ENCODE measurements at places on chromosomes 4 and X. TPM values are rescaled to one million over a fixed set of nuclear protein-coding genes. Genes with fewer than 3 reads are reported as not detected.

DNA sequence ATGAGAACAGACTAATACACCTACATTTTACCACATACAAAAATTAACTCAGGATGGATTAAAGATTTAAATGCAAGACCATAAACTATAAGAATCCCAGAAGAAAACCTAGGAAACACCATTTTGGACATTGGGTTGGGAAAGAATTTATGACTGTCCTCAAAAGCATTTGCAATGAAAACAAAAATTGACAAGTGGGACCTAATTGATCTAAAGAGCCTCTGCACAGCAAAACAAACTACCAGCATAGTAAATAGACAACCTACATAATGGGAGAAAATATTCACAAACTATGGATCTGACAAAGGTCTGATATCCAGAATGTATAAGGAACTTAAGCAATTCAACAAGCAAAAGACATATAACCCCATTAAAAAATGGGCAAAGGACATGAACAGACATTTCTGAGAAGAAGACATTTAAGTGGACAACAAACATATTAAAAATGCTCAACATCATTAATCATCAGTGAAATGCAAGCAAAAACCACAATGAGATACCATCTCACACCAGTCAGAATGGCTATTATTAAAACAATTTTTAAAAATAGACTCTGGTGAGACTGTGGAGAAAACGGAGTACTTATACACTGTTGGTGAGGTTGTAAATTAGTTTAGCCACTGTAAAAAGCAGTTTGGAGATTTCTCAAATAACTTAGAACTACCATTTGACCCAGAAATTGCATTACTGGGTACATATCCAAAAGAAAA is 221.7 kb upstream of the DIPK2B start:
- H3K27me3 ChIP-seq: no peaks in the 10 kb centered on the region
- H3K4me3 ChIP-seq: no peak overlapping the region
- DNase-seq: no peak
- H3K27ac ChIP-seq: no peak overlapping the region

DNA sequence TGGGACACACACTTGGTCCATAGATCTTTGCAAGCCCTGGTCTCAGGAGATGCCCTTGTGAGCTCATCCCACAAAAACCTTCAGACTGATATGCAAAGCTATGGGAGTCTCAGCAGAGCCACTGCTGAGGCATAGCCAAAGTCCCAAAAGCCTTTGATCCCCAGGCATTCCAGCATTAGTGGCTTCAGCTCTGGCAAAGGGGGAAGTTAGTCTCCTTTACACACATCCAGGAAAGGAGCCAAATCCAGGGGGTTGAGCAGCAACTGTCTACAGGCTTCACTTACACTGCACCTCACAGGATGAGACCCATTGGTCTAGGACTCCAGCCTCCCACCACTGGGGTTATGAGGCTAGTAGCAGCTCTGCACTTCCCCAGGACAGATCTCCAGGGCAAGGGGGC is 14.0 kb downstream of the PF4 start:
- no peak overlapping the region for H3K4me3 ChIP-seq
- H3K27ac ChIP-seq: no peak overlapping the region
- no peaks in the 10 kb centered on the region for H3K4me1 ChIP-seq
- H3K36me3 ChIP-seq: no peaks in the 10 kb centered on the region

DNA sequence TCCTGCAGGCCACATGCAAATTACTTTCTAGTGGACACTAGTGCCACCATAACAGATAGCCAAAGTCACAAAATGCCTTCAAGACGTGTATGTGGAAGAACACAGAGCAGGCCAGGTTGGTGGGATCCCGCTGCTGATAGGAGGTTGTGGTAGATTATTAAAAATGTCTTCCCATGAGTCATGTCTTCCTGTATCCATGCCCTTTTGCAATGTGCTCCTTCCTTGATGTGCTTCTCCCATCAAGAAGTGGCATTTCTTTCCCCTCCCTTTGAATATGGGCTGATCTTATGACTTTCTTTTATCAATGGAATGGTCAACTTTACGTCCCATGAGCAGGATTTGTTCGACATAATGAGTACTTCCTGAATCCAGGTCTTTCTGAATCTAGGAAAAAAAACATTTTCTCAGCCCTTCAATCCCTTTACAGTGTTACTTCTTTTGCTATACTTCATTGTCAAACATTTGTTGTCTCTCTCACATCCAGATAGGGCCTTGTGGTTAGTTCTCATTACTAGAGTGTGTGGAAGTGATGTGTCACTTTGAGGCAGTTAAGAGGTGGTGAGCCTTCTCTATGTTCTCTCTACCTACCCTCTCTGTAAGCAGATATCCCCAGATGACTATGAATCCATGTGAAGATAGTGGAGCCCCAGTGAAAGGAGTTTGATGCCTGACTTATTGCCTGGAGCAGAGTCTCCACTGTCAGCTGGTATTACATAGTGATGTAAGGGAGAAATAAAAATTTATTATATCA is 519.2 kb upstream of the DIPK2B start:
- no peak overlapping the region for H3K4me3 ChIP-seq
- DNase-seq: no peak
- H3K4me1 ChIP-seq: no peaks in the 10 kb centered on the region
- H3K36me3 ChIP-seq: no peaks in the 10 kb centered on the region
- no peak overlapping the region for H3K27ac ChIP-seq

DNA sequence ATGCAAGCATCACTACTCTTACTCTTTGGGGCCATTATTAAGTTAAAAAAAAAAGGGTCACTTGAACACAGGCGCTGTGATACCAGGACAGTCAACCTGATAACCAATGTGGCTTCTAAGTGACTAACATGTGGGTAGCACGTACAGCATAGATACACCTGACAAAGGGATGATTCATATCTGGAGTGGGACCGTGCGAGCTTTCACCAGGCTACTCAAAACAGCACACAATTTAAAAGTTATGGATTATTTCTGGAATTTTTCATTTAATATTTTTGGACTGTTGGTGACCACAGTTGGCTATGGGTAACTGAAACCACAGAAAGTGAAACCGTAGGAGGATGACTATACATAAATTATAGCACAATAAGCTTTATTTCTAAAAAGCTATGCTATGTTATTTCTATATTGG is 113.8 kb upstream of the STIM2 start:
- DNase-seq: no peak
- H3K27me3 ChIP-seq: no peaks in the 10 kb centered on the region
- no peaks in the 10 kb centered on the region for H3K36me3 ChIP-seq
- H3K27ac ChIP-seq: no peak overlapping the region
- H3K4me1 ChIP-seq: no peaks in the 10 kb centered on the region

DNA sequence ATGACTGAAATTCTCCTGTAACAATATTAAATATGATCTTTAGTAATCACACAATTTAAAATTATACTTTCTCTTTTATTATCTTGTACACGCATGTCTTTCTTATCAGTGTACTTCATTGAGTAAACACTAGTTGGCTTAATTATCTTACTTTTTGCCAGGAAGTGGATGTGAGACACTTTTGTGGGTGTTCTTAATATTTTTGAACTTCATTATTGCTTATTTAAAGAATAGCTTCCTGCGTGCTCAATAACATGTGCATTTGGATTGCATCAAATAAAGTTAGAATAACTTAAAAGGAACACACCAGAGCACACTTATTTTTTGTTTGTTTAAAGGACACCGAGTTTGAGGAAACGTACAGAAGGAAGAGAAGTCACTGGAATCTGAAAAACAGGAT is 128.5 kb upstream of the VEGFC start:
- no peak overlapping the region for H3K27ac ChIP-seq
- H3K27me3 ChIP-seq: no peaks in the 10 kb centered on the region
- H3K36me3 ChIP-seq: no peaks in the 10 kb centered on the region
- no peak overlapping the region for H3K4me3 ChIP-seq

GRCh38 chr4:95000076-95000648 is 242.4 kb downstream of the BMPR1B start:
- H3K4me1 ChIP-seq: peaks cover 4% of the 10 kb centered on the region
- H3K27me3 ChIP-seq: no peaks in the 10 kb centered on the region
- H3K27ac ChIP-seq: no peak overlapping the region
- no peak overlapping the region for H3K4me3 ChIP-seq
- DNase-seq: no peak
- H3K36me3 ChIP-seq: no peaks in the 10 kb centered on the region

GRCh38 chrX:78493180-78493579 is 165.8 kb upstream of the CYSLTR1 start:
- H3K4me3 ChIP-seq: no peak overlapping the region
- no peaks in the 10 kb centered on the region for H3K36me3 ChIP-seq
- no peaks in the 10 kb centered on the region for H3K4me1 ChIP-seq

- no peak overlapping the region for H3K27ac ChIP-seq
- no peaks in the 10 kb centered on the region for H3K27me3 ChIP-seq
- H3K36me3 ChIP-seq: no peaks in the 10 kb centered on the region
- no peaks in the 10 kb centered on the region for H3K4me1 ChIP-seq
- DNase-seq: peak; percentile 25
These were observed 47.9 kb downstream of the CXCL1 start for GRCh38 chr4:73917081-73917501.

- H3K27ac ChIP-seq: peak within 1 kb of the TSS; percentile 80
- H3K27me3 ChIP-seq: no peaks in the 10 kb centered on the region
- peak; percentile 74 for DNase-seq
These were observed at the start of gene PLXNA3 for GRCh38 chrX:154458116-154458953. Gene PLXNA3, plus strand, starts transcription at chrX:154458281. Its CDS starts 1,903 bp downstream, at chrX:154460184.

DNA sequence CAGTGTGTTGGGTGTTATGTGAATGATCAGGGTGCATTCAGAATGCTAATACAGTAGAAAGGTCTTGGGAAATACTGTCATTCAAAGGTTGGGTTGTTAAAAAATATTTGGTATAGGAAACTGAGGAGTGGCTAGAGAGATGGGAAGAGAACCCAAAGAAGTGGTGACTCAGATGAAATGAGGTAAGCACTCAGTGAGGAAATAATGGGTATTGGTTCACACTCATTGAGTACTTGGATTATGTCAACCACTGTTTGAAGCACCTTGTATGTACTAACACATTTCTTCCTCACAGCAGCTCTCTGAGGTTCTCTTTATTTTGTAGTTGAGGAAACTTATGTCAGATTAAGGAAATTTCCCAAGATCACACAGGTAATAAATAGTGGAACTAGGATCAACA is 40.8 kb upstream of the NUDT6 start:
- no peak overlapping the region for H3K4me3 ChIP-seq
- H3K36me3 ChIP-seq: no peaks in the 10 kb centered on the region
- no peak for DNase-seq
- H3K27ac ChIP-seq: no peak overlapping the region
- H3K4me1 ChIP-seq: peaks cover 9% of the 10 kb centered on the region

SMIM10 gene
- 3.2 TPM for total RNA-seq

GRCh38 chr4:15718959-15719358 is 16.1 kb downstream of the BST1 start:
- peaks cover 10% of the 10 kb centered on the region for H3K4me1 ChIP-seq
- H3K27me3 ChIP-seq: no peaks in the 10 kb centered on the region
- H3K27ac ChIP-seq: no peak overlapping the region
- no peak for DNase-seq
- no peak overlapping the region for H3K4me3 ChIP-seq

- no peaks in the 10 kb centered on the region for H3K36me3 ChIP-seq
- H3K4me1 ChIP-seq: peaks cover 12% of the 10 kb centered on the region
- no peak overlapping the region for H3K27ac ChIP-seq
- DNase-seq: no peak
- H3K4me3 ChIP-seq: no peak overlapping the region
These were observed 10.2 kb upstream of the SUPT20HL1 start for GRCh38 chrX:24350217-24350616.

- H3K27me3 ChIP-seq: no peaks in the 10 kb centered on the region
- no peak overlapping the region for H3K4me3 ChIP-seq
These were observed 54.5 kb upstream of the WDR1 start for GRCh38 chr4:10171055-10171454.

DNA sequence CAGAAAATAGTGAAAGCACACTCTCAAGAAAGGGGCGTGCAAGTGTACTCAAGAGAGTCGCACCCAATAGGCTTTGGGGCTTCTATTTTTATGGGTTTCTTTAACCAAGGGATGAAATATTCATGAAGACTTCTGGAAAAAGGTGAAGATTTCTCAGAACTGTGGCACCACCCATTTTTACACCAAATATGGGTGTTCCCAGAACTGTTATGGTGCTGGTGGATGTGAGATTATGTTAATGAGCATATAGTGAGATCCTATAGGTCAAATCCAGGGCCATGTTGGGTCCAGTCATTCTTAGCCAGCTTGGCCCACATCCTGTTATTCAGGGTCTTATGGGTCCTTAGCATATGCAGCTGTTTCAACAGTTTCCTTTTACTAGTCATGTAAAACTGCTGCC is 61.0 kb upstream of the SMIM10 start:
- DNase-seq: no peak
- H3K27ac ChIP-seq: no peak overlapping the region
- H3K4me1 ChIP-seq: no peaks in the 10 kb centered on the region
- no peaks in the 10 kb centered on the region for H3K36me3 ChIP-seq
- H3K4me3 ChIP-seq: no peak overlapping the region

FAM3A gene
- total RNA-seq: 33.8 TPM

HTR2C gene
- total RNA-seq: 0.04 TPM

DNA sequence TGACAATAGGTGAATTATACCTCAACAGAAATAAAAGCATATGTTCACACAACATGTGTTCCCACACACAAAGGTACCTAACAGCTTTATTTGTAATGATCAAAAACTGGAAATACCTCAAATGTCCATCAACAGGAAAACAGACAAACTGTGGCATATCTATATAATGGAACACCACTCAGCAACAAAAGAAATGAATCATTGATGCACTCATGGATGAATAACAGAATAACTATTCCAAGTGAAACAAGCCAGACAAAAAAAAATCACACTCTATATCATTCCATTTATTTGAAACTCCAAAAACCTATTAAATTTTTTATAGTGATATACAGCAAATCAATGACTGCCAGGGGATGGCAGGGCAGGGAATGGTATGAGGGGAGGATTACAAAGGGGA is 148.1 kb downstream of the PLS3 start:
- H3K4me1 ChIP-seq: no peaks in the 10 kb centered on the region
- no peak overlapping the region for H3K4me3 ChIP-seq
- DNase-seq: no peak

DNA sequence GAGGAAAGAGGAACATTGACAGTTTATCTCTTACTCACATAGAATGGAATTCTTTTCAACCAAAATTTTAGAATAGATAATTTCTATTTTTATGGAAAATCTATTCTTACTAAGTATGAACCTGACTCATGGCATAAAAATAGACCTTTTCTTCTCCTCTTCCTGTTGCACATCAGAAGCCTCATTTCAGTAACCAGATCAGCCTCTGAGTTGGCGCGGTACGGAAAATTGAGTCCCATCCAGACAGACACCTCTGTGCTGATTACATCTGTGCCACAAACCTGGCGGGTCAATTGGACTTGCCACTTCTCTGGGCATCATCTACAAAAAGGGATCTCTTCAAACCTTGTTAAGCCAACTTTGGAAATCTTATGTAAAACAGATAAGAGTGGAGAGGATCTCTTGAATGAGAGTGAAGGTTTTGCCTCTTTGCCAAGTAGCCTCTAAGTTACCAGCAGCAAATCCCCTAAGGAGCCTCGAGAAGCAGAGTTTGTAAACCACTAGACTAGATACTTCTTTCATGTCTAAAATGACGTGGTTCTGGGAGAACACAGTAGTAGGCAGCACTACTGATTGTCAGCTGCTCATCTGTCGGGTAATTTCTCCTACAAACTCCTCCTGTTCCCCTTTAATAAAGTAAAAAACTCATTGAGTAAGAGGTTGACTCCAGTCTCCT is 37.4 kb downstream of the TENM3 start:
- no peak for DNase-seq
- H3K4me3 ChIP-seq: no peak overlapping the region
- H3K27ac ChIP-seq: no peak overlapping the region
- peaks cover 19% of the 10 kb centered on the region for H3K4me1 ChIP-seq

GRCh38 chrX:39779952-39780783 is 317.6 kb downstream of the BCOR start:
- peaks cover 5% of the 10 kb centered on the region for H3K4me1 ChIP-seq
- DNase-seq: no peak
- no peaks in the 10 kb centered on the region for H3K36me3 ChIP-seq
- H3K27ac ChIP-seq: no peak overlapping the region
- H3K27me3 ChIP-seq: no peaks in the 10 kb centered on the region

Measured in hepatocyte (in vitro differentiated cells).